ENCODE measurements at places on chromosomes 7 and 10. TPM values are rescaled to one million over a fixed set of nuclear protein-coding genes. Genes with fewer than 3 reads are reported as not detected.

Gene CFAP46
- polyA plus RNA-seq = not detected

Gene AASS
- polyA plus RNA-seq = 9.2 TPM

Gene KLF14
- not detected for polyA plus RNA-seq

Gene CALU
- 57.9 TPM for polyA plus RNA-seq

Gene WDR86
- polyA plus RNA-seq = not detected

Gene ARHGEF5
- polyA plus RNA-seq = not detected

Gene UFSP1
- polyA plus RNA-seq = not detected

Gene HMX3
- polyA plus RNA-seq = not detected

Gene SFTPA1
- polyA plus RNA-seq = not detected

All from Purkinje cell (primary cell).